ENCODE measurements at places on chromosomes 4 and X.
A peak's percentile ranks its signal among the peaks of the same experiment; 100 is the strongest.

DNA sequence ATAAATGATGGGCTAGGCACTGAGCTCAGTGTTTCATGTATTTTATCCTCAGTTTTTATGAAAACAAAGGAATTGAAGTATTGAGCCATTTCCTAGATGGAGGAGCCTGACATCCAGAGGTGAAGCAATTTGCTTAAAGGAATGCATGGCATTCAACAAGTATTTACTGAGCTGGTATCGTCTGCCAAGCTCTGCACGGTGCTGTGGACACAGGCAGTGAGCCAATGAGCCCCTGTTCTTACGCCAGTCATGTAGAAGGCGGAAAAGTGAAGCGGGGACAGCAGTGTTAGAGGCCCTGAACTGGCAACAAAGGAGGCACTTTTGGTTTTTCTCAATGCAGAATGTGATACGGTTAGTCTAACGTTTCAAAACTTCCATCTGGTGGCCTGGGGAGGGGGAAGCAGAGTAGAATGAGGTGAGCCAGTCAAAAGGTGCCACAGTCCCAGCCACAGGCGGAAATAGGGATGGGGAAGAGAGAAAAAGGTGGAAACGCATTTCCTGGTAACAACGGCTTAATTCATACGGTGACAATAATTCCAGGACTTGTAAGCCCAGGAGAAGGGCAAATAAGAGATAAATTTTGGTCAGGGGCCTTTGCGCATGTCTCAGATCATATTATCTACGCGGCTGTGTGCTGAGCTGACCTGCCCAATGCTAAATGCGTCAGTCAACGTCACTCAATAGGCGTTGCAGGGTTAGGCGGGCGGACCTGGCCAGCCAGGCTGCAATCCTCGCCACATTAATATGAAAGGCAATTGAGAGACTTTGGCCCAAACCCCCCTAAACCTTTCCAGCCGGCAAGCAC is 133.9 kb downstream of the AFAP1 start:
- peak; percentile 95 for DNase-seq

- DNase-seq: no peak
Observed at GRCh38 chr4:20641976-20642375, 58.3 kb upstream of the PACRGL start.

DNA sequence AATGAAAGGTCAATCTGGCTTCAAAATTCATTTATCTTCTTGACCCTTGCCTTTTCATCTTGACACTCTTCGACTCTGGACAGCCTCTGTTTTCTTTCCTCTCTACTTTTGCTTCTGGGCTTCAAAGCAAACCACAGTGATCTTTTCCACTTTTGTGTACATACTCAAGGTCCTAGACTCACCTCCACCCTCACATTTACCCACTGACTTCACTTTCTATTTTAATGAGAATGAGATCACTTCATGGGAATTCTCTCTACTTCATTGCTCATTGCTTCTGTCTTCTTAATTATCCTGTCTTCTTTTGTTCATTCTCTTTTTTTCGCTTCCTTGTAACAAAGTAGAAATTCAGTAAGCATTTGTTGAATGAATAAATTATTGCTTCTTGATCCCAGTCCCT is 330.1 kb upstream of the HAND2 start:
- no peak for DNase-seq

DNA sequence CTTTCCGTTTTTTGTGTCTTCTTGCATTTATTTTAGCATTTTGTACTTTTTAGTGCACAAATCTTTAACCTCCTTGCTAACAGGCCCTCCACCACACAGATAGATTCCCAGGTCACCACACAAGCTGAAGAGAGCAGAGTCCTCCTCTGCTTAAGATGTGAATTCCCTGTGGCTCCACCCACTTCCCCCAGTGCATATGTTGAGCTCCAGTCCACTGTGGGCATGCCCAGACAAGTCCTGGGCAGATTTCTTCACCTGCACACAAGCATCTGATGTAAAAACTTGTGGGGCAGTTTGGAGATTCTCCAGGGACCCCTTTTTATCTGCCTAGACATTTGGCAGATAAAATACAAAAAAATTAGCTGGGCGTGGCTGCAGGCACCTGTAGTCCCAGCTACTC is 19.8 kb upstream of the PASD1 start:
- DNase-seq: peak; percentile 0

- no peak for DNase-seq
Observed at GRCh38 chr4:129883996-129884395, 788.0 kb downstream of the C4orf33 start.

DNA sequence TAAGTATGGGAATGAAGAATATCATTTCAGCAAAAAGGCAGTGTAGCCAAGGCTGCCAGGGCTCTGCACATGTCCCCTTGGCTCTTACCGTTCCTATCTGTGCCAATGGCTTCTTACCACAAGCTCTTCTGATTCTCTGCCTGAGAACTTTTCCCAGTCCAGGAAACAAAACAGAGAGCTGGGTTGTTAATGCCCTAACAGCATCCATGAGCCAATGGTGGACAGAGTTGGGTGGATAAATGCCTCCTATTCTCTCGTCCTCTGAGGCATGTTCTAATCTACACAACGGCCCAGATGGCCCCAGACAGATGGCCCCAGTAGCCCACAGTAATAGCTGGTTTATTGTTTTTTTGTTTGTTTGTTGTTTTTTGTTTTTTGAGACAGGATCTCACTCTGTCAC is 28.0 kb downstream of the SCD5 start:
- DNase-seq: no peak

DNA sequence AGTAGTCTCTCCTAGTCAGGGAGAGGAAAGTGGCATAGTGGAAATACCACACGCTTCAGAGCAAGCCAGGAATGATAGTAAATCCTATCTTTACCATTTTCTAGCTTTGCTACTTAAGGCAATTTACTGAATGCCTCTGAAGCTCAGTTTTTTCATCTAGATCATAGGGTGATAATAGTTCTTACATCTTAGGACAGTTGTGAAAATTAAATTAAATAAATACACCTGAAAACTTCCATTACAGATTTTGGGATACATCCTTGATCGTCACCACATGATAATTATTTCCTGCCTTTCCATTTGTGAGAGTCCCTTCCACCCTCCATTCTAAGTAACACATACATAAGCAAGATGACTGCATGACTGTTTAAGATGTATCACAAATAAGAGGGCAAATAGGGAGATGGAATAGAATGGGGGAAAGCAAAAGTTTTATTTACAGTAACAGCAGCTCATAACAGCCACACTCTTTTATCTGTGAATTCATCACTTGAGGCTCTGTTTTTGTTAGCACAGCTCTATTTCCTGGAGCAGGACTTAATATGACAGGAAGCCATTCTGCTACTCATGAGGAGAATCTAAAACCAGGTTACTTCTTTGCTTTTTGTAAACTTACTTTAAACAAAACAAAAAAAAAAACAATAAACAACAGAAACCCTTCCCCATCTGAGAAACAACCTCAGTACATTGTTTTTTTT is 13.4 kb downstream of the P2RY10 start:
- DNase-seq: no peak

DNA sequence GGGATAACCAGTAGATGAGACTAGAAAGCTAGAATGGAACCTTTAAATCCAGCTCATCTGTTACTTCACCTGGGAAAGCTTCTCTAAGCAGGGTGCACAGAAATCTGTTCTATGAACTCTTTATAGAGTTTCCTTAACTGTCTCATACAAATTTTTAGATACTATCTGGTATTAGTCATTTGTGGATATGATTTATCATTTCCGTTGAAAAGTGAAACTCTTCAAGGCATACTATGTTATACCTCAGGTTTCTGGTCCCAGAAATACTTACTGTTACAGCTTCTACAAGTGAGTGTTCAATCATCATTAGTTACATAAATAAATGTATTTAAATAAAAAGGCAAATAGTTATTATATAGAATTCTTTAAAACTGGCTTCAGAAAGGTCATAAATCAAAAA is 298.3 kb upstream of the AGA start:
- peak; percentile 0 for DNase-seq

DNA sequence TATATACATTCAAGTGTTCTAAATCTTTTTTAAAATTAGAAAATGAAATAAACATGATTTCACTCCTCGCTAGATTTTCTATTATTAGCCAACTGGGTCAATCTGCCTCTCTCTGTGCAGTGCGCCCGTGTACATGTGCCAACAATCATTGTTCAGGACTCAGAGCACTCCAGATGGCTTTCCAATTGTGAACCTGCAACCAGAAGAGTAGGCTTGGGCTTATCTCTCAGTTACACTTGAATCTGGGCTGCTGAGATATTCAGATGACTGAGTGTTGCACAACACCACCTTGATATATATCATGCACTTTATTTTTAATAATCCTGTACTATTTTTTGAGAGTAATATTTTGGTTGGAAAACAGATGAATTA is 184.0 kb upstream of the FSTL5 start:
- no peak for DNase-seq

DNA sequence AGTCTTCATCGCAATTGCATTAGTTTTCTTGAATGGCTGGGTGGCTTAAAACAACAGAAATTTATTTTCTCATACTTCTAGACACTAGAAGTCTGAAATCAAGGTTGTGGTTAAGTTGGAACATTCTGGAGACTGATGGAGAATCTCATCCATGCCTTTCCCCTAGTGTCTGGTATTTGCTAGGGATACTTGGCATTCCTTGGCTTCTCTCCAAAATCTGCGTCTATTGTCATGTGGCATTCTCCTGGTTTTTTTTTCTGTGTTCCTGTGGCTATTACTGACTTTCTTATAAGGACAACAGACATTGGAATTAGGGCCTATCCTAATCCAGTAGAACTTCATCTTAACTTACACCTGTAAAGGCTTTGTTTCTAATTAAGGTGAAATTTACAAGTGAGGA is 272.8 kb upstream of the EPHA5 start:
- DNase-seq: peak; percentile 92

DNA sequence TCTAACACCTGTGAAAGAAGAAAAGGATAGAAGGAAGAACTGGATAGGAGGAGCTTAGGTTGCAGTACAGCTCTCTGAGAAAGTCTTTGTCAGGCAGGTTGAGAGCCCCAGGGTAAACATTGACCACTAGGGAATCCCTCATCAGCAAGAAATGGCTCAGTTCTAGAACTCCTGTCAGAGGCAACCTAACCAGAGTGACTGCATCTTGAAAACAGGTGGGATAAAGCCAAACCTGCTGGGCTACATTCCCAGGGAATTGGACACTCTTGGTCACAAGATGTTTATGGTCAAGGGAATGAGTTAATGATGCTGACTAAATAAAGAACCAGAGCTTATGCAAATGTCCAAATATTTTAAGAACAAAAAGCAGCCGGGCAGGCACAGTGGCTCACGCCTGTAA is 108.3 kb upstream of the MED14 start:
- DNase-seq: no peak

- no peak for DNase-seq
Observed at GRCh38 chr4:826508-827208, 729 bp upstream of the CPLX1 start.

GRCh38 chrX:53379008-53379710 is 43.3 kb downstream of the SMC1A start:
- DNase-seq: no peak

GRCh38 chr4:42596918-42597317 is 60.0 kb downstream of the ATP8A1 start:
- DNase-seq: no peak

- DNase-seq: no peak
Observed at GRCh38 chr4:44700427-44700826, 22.2 kb downstream of the GUF1 start.

DNA sequence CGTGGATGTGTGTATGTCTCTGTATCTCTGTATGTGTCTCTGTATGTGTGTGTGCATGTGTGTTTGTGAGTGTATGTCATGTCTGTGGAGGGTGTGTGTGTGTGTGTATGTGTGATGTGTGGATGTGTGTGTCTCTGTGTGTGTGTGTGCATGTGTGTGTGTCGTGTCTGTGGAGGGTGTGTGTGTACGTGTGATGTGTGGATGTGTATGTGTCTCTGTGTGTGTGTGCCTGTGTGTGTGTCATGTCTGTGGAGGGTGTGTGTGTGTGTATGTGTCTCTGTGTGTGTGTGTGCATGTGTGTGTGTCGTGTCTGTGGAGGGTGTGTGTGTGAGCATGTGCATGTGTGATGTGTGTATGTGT is 51.6 kb upstream of the ADRA2C start:
- no peak for DNase-seq

GRCh38 chrX:38973322-38973721 is 172.1 kb downstream of the MID1IP1 start:
- DNase-seq: peak; percentile 25

DNA sequence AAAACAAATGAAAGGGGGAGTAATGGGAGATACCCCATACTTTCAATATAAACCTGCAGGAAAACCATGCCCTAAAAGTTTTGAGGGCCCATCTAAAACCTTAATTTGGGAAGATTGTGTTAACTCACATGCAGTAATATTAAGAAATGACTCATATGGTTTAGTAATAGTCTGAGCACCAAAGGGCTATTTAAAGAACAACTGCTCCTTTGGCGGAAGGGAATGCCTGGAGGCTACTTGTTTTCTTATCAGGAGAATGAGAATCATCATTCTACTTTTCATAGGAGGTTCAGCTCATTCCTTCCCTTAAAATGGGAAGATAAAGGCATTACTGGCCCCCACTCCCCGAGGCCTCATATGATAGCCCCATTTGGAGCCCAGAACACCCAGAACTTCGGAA is 47.6 kb downstream of the SPIN3 start:
- peak; percentile 72 for DNase-seq

- DNase-seq: no peak
Observed at GRCh38 chr4:146158036-146158745, 17.3 kb upstream of the LSM6 start.

GRCh38 chr4:142581881-142582280 is 264.2 kb downstream of the INPP4B start:
- DNase-seq: no peak

GRCh38 chr4:146261041-146261440 is 46.7 kb downstream of the REELD1 start:
- DNase-seq: no peak

DNA sequence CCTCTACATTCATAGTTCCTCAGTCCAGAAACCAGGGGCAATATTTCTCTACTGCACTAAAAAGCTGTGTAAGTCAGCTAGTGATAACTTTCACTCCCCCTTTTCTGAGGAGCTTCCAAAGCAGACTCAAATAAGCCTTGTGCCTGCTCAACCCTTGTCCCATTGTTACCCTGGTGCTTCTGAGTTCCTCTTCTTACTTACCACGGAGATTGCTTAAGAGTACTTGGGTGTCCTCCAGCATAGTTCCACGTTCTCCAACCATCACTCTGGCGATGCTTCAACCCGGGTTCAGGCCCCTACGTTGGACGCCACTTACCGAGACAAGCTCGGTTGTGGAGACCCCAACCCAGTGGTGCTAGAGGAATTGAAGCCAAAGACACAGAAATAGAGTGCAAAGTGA is 71.6 kb downstream of the ADAM29 start:
- DNase-seq: no peak

DNA sequence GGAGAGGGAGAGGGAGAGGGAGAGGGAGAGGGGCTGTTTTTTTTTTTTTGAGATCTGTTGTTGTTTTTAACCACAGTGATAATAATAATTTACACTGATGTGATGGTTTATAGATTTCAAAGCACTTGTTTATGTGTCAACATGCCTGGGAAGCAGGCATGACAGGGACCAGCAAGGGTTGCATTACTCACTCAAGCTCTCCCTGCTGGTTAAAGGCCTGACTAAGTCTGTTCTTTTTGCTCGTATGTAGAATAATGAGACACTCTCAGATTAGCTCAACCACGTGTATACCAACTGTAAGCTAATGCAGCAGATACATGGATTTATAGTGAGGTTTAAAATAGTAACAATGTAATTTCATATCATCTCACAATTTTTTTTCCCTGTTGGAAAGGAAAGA is 134.6 kb upstream of the BOD1L1 start:
- no peak for DNase-seq
